ENCODE measurements at places on chromosomes 16 and 17.

- DNase-seq: no peak
Observed at GRCh38 chr16:65546353-65546791, 424.5 kb upstream of the CDH11 start.

DNA sequence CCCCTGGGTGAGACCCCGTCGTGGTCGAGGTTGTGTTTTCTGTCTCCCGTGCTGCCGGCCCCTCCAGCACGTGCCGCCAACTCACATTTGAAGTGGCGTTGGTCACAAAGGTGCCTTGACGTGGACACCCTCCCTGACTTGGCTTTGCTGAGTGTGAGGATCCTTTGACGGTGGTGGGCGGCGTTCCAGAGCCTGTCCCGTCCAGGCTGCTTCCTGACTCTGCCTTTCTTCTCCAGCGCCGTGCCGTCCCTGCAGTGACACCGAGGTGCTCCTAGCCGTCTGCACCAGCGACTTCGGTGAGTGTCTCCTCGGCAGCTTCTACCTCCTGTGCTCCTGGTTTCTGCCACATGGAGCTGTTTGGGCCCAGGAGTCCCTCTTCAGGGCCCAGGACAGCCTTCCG, 13.5 kb downstream of the METRNL start:
- no peak for DNase-seq

GRCh38 chr16:23026784-23027362, 122.4 kb downstream of the USP31 start:
- DNase-seq: no peak

GRCh38 chr17:67620636-67621035, 97.1 kb upstream of the NOL11 start:
- no peak for DNase-seq

- DNase-seq: no peak
Observed at GRCh38 chr17:15981646-15982580, 17.6 kb downstream of the ZSWIM7 start.

DNA sequence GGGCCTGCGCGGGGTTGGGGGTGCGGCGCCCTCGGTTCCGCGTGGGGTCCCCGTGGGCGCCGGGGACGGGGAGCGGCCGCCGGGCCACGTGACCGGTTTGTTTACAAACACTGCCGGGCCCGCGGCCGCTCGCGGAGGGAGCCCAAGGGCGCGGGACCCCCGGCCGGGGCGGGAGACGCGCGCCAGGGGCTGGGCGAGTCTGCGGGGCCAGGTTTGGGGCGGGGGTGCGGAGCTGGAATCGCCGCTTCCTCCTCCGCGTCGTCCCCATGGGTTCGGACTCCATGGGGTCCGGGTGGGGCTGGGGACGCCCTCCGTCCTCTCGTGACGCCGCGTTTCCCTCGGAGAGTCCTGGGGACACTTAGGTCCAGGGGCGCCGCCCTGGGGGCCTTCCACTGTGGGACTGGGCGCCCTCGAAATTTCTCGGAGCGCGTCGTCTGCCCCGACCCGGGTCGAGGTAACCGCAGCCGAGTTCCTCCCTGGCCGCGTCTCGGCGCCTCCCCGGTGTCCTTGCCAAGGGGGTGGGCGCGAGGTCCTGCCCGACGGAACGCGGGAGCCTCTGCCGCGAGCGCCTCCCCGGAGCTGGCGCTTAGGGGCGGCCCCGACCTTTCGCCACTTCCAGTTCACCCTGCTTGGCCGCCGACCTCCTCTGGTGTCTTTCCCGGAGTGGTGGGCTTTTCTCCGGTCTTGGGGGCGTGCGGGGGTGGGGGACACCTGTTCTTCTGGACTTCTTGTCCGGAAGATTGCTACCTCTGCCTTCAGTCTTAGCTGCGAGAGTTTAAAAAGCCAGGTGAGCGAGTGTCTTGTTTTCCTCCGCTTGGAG, 684 bp downstream of the YPEL2 start:
- DNase-seq: no peak

DNA sequence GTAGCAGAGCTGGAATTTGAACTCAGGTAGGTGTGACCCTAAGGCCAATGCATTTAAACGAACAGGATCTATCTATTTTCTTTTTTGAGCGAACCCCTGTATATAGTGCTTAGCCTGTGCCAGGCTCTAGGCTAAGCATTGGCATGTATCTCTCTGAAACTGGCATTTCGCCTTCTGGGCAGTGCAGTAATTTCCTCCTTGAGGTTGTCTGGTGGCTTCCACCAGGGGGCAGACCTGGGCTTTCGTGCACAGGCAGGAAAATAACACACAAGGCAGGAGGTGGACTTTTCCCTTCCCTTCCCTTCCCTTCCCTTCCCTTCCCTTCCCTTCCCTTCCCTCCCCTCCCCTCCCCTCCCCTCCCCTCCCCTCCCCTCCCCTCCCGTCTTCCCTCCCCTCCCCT, 34.4 kb upstream of the PRKCB start:
- DNase-seq: peak; percentile 70

GRCh38 chr16:82753821-82754220, 127.1 kb downstream of the CDH13 start:
- DNase-seq: no peak

- DNase-seq: no peak
Observed at GRCh38 chr16:717450-718245, 2.7 kb downstream of the METRN start.

DNA sequence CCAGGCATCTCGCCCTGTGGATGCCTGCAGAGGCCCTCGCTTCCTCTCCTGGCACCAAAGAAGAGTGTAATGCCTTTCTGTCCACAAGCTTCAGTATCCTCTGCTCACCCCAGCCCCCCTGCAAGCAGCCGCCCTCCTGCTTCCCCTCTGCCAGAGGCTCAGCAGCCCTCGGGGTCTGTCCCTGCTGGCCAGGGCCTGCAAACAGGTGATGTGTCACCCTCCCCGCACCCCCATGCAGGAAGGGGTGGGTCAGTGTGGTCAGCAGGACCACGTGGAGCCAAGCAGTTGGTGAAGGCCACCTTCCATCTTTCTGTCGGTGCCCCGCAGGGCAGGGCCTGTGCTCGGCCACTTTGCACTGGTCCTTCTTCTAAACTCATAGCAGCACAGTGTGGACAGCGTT, 129.9 kb upstream of the CIBAR2 start:
- no peak for DNase-seq

- DNase-seq: no peak
Observed at GRCh38 chr16:14139872-14140271, 68.8 kb downstream of the MRTFB start.

GRCh38 chr17:63399856-63400255, 46.2 kb downstream of the CYB561 start:
- DNase-seq: no peak

DNA sequence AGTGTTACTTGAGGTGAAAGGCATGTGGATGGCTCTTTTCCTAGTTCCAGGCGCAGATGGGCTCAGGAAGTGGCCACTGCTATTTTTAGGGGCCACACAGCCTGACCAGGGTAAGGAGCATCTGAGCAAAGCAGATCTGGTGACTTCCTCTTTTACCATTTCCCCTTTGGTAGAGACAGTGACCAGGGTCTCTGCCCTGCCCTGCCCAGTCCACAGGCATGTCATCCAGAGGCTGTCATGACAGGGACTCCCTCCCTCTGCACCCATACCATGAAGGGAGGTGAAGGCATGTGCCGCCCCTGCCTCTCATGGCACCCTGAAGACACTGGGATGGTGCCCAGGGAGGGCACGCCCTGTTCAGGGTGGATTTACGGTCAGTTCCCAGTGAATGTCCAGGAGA, 2.2 kb downstream of the PLA2G15 start:
- DNase-seq: no peak

DNA sequence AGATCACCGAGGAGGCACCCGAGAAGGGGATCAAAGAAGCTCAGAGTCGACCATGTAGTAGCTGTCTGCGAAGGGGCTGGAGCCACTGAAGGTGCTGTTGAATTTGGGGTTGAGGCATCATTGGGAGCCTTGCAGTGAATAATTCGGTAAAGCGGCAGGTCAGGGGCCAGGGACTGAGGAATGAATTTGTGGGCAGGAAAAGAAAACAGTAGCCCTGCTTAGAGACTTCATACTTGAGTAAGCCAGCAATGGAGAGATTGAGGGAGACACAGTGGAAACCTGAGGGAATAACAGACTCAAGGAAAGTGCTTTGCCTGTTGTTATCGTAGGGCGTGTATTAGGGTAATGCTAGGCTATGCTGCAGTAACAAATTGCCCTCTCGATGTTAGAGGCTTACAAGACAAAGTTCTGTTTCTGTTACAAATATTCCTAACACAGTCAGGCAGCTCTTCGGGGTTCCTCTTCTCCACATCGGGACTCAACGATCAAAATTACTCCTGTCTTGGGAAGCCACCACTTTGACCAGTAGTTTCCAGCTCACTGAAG, 13.4 kb upstream of the HERPUD1 start:
- no peak for DNase-seq

DNA sequence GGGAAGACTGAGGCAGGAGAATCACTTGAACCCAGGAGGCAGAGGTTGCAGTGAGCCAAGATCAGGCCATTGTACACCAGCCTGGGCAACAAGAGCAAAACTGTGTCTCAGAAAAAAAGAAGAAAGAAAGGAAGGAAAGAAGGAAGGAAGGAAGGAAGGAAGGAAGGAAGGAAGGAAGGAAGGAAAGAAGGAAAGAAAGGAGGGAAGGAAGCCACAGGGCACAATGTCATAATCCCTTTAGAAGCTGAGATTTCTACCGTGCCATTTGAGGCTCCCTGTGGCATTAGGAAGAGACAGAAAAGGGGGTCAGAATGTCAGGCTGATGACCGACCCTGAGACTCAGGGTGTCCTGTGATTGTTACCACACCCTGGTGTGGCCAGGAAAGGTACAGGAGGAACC, 6.6 kb downstream of the GNGT2 start:
- no peak for DNase-seq

- DNase-seq: no peak
Observed at GRCh38 chr17:76079535-76079955, 563 bp downstream of the ZACN start.
